ENCODE measurements at places on chromosomes 11 and 22. TPM values are rescaled to one million over a fixed set of nuclear protein-coding genes. Genes with fewer than 3 reads are reported as not detected.

- peak; percentile 47 for DNase-seq
Observed at GRCh38 chr11:62830904-62831519, 839 bp downstream of the STX5 start.

GRCh38 chr22:23395530-23396361 is 184.3 kb downstream of the IGLL1 start:
- DNase-seq = no peak

DNA sequence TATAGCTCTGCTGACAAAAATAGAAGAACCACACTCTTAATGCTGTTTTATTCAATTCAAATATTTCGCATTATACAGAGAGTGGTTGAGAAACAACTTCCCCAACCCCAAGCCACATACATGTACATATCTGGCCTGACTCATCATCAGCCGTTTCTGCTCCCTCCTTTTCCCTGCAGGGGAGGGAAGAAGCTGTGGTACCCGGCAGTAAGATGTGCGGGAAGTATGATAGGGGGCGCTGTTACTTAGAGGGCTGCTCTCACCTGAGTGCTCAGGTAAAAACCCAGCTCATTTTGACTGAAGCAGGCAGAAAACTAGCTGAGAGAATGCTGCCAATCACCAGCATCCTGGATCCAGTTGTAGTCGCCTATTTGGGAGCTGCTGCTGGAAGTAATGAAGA is 85.5 kb downstream of the NELL1 start:
- DNase-seq = no peak

- DNase-seq = no peak
Observed at GRCh38 chr11:107282195-107282594, 175.4 kb downstream of the CWF19L2 start.

GRCh38 chr22:47006433-47006832 is 244.0 kb downstream of the TBC1D22A start:
- no peak for DNase-seq

DNA sequence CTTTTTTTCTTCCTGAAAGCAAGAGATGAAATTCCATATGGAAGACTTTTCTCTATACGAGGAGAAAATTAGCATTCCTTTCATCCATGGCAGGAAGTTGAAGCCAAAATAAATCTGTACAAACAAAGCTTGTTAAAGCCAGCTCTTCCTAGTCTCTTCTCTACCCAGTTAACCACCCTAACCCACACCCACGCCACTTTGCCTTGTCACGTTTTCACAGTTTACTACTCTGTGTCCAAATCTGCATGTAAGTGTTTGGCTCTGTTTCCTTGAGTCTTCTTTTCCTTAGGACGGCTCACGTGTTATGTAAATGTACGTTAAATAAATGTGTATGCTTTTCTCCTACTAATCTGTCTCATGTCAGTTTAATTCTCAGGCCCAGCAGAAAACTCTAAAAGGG is 7.1 kb upstream of the HMOX1 start:
- no peak for DNase-seq

DNA sequence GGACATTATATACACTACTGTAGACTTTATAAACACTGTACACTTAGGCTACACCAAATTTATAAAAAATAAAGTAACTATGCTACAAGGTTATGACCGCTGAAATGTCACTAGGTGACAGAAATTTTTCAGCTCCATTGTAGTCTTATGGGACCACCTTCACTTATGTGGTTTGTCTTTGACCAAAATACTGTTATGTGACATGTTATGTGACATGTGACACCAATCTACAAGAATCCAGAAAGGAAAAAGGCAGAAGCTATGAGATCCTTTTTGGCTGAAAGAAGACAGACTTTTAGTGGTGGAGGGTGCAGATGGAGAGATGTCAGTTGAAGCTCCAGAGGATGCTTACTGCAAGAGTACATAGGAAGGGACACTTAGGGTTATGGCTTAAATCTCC is 1378.4 kb upstream of the TENM4 start:
- DNase-seq = no peak

DNA sequence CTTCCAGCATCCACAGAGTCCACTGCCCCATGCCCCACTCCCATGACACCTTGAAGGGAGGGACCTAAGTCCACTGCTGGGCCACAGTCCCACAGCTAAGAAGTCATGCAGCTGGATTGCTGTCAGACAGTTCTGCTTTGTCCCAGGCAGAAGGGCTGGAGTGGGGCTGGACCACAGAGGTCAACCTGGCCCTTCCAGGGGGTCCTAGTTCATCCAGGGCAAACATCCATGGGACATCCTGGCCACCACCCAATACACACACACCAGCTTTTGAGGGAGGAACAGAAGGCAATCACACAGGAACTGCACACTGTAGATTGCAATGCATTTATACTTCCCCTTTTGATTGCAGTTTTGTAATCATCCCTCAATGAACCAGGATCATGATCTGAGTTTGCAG is 11.3 kb upstream of the APOL4 start:
- no peak for DNase-seq

DNA sequence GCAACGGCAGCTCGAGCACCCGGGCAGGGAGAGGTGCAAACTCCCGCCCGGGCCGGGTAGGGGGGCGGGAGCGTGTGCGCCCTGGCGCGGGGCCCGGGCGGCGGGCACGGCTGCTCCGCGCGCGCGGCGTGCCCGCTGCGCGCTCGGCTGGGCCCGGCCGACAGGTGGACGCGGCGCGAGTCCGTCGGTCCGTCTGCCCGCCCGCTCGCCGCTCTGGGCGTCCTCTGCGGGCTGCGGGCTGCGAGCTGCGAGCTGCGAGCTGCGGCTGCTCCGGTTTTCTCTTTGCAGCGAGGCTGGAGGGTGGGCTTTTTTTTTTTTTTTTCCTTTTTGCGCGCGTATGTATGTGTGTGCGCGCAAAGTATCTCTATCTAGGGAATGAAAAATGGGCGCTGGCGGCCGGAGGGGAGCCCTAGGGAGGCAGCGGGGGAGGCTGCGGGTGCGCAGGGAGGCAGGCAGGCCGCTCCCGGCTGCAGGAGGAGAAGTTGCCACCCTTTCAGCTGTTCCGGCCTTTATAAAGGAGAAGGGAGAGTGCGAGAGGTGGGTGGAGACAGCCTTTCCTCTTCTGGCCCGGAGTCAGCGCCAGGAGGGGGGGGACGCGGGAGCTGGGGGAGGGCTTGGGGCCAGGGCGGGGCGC is at the start of gene PDGFB:
Gene PDGFB (minus strand): TSS at position 487 of the 634 bp plus-strand sequence. CDS start 1,019 bp downstream, outside the sequence.
- DNase-seq = no peak

GRCh38 chr11:72102631-72102945 is 509 bp downstream of the LAMTOR1 start:
- DNase-seq = no peak

- no peak for DNase-seq
Observed at GRCh38 chr11:8230178-8230859, 33.4 kb downstream of the LMO1 start.

DNA sequence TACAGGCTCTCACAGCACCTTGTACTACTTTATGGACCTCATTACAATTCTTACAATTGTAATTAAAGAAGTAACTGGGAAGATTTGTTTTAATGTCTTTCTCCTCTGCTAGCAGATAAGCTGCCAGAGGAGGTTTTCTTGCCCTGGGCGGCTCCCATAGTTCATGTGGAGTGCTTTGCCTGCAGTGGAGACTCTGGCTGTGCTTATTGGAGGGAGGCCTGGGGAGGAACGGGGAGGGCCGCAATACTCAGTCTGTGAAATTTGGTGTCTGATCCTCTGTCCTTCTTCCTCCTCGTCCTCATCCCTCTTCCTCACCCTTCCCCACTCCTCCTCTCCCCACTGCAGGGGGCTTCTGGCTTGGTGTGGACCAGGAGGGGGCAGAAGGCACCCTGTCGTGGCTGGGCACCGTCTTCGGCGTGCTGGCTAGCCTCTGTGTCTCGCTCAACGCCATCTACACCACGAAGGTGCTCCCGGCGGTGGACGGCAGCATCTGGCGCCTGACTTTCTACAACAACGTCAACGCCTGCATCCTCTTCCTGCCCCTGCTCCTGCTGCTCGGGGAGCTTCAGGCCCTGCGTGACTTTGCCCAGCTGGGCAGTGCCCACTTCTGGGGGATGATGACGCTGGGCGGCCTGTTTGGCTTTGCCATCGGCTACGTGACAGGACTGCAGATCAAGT is 5.6 kb downstream of the SLC35C1 start:
- DNase-seq = no peak

- DNase-seq = peak; percentile 13
Observed at GRCh38 chr11:71420455-71421241, 27.5 kb downstream of the DHCR7 start.

GRCh38 chr11:6405846-6406245 is 13.0 kb downstream of the APBB1 start:
- no peak for DNase-seq

DNA sequence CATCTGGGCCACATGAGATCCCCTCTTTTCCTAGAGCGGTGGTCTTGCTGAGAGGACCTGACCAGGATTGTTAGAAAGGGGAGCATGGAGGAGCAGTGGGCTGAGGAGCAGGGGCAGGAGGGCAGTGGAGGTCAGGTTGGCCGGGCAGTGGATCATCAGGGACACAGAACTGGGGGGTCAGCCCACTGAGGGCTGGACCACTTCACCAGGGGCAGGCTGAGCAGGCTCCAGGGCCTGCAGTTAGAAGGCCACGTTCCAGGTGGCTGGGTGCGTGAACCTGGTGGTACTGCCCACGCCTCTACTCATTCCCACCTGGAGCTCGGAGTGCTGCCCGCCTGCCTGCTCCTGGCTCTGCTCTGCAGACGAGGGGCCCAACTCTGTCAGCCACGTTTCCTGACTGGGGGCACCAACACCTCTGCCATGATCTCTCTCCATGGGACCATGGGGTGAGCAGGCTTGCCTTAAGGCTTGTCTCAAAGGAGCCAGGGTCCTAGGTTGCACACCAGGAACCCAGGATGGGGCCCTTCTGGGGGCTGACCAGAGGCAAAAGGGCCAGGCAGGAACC is 9.7 kb downstream of the MRGPRF start:
- DNase-seq = no peak

DNA sequence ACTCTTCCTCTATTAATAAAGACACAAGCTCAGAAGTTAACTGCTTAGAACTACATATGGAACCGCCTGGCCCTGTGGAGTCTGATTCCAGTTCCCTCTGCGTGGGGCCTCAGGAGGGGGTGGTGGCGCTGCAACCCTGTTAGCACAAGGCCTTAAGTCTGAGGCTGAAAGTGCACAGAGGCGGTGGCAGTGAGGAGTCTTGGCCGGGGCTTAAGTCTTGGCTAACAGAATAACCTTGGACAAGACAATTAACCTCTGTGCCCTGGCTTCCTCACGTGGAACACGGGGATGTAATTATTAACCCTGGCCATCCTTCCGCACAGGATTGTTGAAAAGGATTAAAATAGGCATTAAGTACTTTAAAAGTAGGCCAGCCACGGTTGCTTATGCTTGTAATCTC is 191.5 kb downstream of the CEP164 start:
- peak; percentile 51 for DNase-seq

DNA sequence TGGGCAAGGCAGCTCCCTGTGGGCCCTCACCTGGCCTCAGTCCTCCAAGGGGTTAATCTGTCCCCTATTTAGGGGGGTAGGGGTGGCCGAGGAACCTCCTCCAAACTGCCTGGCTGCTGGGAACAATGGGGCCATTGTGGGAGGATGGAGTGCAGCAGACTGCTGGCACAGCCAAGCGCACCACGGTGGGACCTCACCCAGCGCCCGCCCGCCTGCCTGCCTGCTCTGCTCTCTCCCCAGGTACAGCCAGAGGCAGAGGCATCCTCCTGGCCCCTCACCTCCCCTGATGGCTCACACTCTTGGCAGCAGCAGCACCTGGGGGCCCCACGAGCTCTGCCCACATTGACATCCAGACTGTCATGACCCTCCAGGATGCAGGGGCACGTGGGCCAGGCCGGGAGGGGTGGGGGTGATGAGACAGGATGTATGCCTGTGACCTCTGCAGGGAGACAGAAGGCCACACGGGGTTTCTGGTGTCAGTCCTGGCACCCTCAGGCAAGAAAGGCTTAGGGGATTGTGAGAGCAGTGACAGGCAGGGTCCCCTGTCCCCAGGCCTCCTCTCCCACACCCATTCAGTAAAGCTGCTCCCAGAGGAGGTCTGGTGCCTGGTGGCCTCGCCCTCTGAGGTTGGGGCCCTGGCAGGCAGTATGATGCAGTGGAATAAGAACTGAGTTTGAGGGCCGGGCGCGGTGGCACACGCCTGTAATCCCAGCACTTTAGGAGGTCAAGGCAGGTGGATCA is 11.4 kb downstream of the BCL9L start:
- no peak for DNase-seq

GRCh38 chr11:119551420-119552105 is 128.6 kb upstream of the THY1 start:
- no peak for DNase-seq

DNA sequence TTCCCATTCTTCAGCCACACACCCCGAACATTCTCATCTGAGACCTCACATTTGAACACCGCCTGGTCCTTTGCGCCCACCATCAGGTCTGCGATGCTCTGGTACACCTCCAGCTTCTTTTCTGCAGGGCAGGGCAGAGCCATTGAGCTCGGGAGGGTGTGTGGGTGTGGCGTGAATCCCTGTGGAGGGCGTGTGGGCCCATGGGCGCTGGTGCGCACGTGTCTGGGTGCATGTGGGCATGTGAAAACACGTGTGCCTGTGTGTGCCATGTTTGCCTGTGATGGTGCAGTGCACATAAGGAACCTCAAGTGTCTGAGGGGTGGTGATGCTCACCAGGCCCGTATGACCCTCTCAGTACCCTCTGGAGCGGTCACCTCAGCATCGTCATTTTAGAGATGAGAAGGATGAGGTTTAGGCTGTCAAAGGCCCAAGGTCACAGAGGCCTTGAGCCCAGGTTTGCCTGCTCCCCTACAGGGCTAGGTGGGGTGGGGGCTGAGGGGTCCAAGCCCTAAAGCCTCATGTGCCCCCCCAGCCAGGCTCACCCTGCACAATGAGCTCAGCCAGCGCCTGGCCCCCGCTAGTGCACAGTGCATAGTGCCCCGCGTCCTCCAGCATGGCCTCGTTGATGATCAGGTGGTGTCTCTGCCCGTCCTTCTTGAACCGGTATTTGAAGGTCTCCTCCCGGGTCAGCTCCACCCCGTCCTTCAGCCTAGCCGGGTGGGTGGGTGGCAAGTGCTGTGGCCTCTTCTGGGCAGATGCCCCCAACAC is 10.3 kb downstream of the MYBPC3 start:
- no peak for DNase-seq

DNA sequence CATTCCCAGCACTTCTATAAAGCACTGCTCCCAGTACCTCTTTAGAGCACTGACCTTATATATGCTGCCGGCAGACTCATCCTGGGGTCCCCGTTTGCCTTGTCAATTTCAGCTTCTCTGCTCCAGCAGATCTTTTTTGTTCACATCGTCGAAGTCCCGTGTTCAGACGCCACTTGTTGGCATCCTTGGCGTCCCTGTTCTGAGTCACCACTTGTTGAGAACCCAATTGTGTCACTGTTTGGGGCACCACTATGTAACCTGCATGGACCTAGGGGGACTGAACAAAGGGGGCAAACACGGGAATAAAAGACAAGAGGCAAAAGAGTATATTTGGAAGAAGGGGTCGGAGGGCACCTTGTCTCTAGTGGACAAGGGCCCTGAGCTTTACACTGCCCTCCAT is 25.5 kb downstream of the OR10A6 start:
- DNase-seq = no peak

GRCh38 chr11:70089631-70090030 is 11.5 kb downstream of the ANO1 start:
- no peak for DNase-seq

- no peak for DNase-seq
Observed at GRCh38 chr11:6988506-6988905, 31.6 kb downstream of the ZNF214 start.

Gene MS4A6A
- polyA plus RNA-seq = 21.6 TPM

Gene SCGB1C1
- 0.76 TPM for polyA plus RNA-seq

Gene PHF21B
- polyA plus RNA-seq = 0.47 TPM

Gene MRGPRX3
- not detected for polyA plus RNA-seq

Gene CREBZF
- 71.7 TPM for polyA plus RNA-seq

Gene KRTAP5-7
- not detected for polyA plus RNA-seq

Gene OR51L1
- not detected for polyA plus RNA-seq
